ENCODE measurements at places on chromosomes 12 and 14. TPM values are rescaled to one million over a fixed set of nuclear protein-coding genes. Genes with fewer than 3 reads are reported as not detected.

DNA sequence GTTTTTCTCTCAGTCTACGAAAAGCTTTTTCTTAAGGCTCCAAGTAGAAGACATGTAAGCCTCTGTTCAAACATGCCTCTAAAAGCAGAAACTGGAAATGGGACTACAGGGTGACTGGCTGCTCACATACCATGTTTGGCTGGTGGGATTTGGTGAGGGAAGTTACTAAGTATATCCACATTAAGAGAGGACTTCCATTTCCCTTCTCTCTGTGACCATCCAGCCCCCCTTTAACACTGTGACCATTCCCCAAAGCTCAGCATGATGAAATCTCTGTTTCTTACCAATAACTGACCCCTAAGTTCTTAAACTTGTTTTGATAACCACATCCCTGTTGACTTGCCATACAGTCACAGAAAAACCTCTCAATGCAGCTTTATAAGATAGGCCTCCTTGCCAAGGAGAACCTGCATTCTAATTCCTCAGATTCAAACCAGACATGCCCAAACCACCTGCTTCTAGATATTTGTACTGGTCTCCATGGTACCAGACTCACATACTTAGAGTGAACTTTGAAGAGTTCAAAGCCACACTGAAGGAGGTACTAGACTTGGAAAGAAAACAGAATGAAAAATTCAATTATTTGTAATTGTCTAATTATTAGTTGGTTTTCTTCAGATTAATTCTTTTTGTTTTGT lies 102.2 kb downstream of the VEZT start:
- no peak overlapping the region for H3K4me3 ChIP-seq
- no peaks in the 10 kb centered on the region for H3K4me1 ChIP-seq
- DNase-seq, result no peak
- no peaks in the 10 kb centered on the region for H3K27me3 ChIP-seq
- H3K27ac ChIP-seq, result no peak overlapping the region

- no peak overlapping the region for H3K4me3 ChIP-seq
- H3K36me3 ChIP-seq, result peaks cover 65% of the 10 kb centered on the region
- H3K27ac ChIP-seq, result peak overlapping the region; percentile 79
- no peaks in the 10 kb centered on the region for H3K27me3 ChIP-seq
- peaks cover 80% of the 10 kb centered on the region for H3K4me1 ChIP-seq
- no peak for DNase-seq
These were observed 8.3 kb downstream of the TNFRSF1A start for GRCh38 chr12:6333566-6333965.

DNA sequence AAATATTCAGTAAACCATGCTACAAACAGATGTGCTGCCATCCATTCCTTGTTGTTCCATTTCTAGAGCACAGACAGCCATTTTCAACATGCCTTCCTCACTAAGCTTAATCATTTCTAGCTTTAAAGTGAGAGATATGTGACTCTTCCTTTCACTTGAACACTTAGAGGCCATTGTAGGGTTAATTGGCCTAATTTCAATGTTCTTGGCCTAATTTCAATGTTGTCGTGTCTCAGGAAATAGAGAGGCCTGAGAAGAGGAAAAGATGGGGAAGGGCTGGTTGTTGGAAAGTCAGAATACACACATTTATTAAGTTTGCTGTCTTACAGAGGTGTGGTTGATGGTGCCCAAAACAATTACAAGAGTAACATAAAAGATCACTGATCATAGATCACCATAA lies 435.1 kb downstream of the ZFP36L1 start:
- no peak for DNase-seq
- no peak overlapping the region for H3K4me3 ChIP-seq
- H3K36me3 ChIP-seq, result no peaks in the 10 kb centered on the region
- H3K4me1 ChIP-seq, result peaks cover 19% of the 10 kb centered on the region
- H3K27me3 ChIP-seq, result no peaks in the 10 kb centered on the region
- no peak overlapping the region for H3K27ac ChIP-seq

GRCh38 chr14:76780875-76781647 lies 19.8 kb downstream of the VASH1 start:
- no peaks in the 10 kb centered on the region for H3K27me3 ChIP-seq
- no peak for DNase-seq
- no peak overlapping the region for H3K4me3 ChIP-seq
- no peak overlapping the region for H3K27ac ChIP-seq

DNA sequence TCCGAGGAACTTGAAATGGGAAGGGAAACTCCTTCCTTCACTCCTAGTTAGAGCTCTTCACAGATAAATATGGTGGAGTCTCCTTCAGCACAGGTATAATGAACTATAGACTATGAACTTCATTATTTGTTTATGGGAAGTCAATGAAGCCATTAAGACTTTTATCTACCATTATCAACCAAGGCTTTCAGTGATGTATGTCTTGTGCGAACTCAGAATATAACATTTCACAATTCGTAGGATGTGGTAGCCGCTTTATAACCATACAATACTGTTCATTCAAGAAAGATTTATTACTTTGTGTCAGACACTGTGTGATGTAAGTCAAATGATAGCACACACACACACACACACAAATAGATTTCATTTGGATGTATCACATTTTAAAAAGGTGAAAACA lies 24.8 kb upstream of the ETNK1 start:
- no peaks in the 10 kb centered on the region for H3K4me1 ChIP-seq
- no peaks in the 10 kb centered on the region for H3K27me3 ChIP-seq
- no peak overlapping the region for H3K27ac ChIP-seq
- no peak overlapping the region for H3K4me3 ChIP-seq
- H3K36me3 ChIP-seq, result no peaks in the 10 kb centered on the region

- no peaks in the 10 kb centered on the region for H3K27me3 ChIP-seq
- H3K36me3 ChIP-seq, result no peaks in the 10 kb centered on the region
- H3K27ac ChIP-seq, result no peak overlapping the region
These were observed 96.5 kb downstream of the BCL11B start for GRCh38 chr14:99175331-99176155.

DNA sequence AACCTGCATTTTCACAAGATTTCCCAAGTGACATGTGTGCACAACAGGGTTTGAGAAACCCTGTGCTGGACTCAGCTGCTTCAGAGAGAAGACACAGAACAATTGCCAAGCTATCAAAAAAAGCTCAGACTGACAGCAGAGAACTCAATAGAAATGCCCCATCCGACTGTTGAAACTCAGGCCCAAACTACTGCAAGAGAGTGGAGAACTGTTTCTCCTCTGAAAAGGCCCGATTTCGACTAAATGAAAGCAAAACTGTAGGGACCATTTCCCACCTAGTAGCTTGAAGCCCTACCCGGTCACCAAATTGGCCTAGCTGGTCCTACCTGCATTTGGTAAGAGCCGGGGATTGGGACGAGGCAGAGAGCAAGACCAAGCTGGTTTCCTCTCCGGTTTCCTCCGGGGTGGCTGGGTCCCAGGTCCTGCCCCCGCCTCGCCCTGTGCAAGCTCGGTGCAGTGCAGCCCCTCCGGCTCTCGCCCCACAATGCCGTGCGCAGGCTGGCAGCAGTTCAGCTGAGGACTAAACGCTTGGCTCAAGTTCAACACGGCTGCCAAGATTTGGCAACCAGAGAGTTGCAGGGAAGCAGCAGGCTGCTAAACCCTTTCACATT lies 1180.6 kb downstream of the VRK1 start:
- H3K4me3 ChIP-seq, result no peak overlapping the region
- DNase-seq, result peak; percentile 2
- no peaks in the 10 kb centered on the region for H3K27me3 ChIP-seq
- no peak overlapping the region for H3K27ac ChIP-seq
- H3K36me3 ChIP-seq, result no peaks in the 10 kb centered on the region

CD163 gene
- 123 TPM for polyA plus RNA-seq

FGD4 gene
- 5.3 TPM for polyA plus RNA-seq

TNS2 gene
- polyA plus RNA-seq, result 0.43 TPM

PTPN21 gene
- not detected for polyA plus RNA-seq
